T-helper 2 cell (primary cell): ENCODE measurements at places on chromosomes 2 and 18.

DNA sequence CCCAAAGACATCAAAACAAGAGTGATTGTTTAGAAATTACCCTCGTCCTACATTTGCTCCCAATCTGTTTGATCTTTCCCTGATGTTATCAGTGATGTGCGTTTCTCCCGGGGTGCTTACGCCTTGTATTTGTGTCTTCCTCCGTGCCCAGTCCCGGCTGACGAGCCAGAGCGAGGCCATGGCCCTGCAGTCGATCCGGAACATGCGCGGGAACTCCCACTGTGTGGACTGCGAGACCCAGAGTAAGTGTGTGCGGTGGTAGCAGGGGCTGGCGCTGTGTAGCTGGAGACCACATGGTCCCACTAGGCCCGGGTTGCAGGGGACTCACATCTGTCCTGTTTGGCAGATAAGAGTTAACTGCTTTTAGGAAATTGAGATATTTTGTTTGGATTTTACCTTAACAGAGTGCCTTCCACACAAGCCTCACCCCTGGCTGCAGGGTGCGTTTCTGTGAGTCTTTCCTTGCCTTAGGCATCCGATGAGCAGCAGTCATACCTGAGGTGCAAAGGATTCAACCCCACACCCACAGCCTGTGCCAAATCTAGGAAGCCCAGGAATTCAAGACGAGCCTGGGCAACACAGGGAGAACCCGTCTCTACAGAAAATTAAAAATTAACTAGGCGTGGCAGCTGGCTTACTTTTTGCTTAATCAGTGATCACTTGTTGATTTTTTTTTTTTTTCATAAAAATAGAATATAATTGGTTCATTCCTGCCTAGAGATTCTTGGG lies 127.4 kb downstream of the GBX2 start:
- no peak for DNase-seq

GRCh38 chr18:45054636-45055035 lies 373.9 kb downstream of the SETBP1 start:
- DNase-seq: no peak

DNA sequence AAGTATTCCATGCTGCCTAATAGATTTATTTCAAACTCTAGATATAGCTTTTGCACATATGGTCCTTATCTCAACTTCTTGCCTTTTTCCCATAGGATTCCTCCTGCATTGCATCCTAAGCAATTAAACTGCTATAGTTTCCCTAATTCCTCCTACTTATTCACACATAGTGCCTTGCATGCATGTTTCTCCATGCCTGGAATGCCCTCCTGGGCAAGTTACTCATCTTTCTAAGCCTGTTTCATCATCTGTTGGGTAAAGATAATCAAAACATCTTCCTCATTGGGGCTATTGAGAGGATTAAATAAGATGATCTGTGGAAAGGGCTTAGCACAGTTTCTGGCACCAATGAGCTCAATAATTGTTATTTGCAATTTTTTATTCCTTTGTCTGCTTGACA lies 726.5 kb downstream of the SLC4A3 start:
- no peak for DNase-seq

GRCh38 chr18:38520786-38521185 lies 955.2 kb upstream of the CELF4 start:
- no peak for DNase-seq

DNA sequence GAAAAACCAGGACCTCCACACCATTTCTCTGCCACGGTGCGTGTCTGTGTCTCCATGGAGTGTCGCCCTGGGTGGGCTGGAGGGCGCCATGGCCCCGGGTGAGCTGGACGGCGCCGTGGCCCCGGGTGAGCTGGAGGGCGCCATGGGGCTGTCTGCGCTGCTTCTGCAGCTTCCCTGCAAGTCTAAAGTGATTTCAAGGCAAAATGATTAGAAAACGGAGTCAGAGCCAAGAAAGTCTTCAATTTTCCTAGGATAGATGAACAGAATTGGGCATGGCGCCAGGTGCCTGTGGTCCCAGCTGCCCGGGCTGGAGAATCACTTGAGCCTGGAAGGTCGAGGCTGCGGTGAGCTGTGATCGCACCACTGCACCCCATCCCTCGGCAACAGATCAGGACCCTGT lies 27.7 kb upstream of the NFATC1 start:
- no peak for DNase-seq

DNA sequence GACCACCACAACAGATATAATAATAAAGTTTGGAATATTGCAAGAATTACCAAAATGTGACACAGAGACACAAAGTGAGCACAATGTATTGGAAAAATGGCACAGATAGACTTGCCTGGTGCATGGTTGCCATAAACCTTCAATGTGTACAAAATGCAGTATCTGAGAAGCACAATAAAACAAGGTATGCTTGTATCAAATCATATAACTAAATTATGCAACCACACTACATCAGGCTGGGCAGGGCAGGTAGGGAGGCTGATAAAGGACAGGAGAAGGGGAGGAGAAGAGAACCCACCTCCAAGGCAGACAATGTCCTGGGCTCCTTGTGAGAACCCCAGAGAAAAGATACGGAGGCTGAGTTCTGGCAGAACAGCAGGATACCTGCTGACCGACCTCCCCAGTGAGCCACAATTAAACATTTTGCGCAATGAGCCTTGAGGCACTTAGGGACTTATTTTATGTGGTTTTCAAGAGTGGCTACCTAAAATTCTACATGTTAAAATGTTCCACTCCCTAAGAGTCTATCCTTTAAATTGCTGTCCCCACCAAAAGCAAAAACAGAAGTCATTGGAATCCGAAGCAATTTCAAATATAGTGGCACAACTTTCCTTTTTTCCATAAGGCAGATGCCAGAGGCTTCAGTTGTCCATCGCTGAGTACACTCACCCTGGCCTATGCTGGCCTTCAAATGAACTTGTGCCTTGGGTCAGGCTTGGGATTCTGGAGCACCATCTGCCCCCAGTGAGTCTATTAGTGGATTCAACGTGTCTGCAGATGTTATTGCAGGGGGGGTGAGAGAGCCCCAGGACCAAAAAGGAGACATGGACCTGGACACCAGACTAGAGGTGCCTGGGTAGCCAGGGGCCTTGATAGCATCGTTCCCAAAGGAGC lies 16.8 kb downstream of the WDFY1 start:
- DNase-seq: no peak

DNA sequence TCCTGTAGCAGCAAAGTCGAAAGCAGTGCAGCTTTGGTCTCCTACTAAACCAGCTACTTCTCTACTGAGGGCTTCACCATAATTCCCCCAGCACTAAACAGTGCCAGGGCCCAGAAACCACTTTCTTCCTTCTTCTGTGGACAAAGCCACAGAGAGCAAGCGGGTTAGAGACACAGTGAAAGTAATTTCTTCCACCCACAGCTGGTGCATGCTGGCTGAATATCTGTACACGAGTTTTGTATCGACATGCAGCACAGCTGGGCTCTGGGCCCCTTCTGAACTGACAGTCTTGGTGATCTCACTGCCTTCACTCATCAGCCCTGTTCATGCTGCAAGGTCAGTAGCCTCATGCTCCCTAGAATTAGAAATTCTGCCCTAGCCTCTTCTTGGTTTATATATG lies 74.0 kb upstream of the SULT1C3 start:
- DNase-seq: no peak

GRCh38 chr2:102506743-102507142 lies 33.7 kb downstream of the SLC9A4 start:
- DNase-seq: no peak

- peak; percentile 98 for DNase-seq
These were observed 547.0 kb upstream of the ACVR2A start for GRCh38 chr2:147297820-147298219.

DNA sequence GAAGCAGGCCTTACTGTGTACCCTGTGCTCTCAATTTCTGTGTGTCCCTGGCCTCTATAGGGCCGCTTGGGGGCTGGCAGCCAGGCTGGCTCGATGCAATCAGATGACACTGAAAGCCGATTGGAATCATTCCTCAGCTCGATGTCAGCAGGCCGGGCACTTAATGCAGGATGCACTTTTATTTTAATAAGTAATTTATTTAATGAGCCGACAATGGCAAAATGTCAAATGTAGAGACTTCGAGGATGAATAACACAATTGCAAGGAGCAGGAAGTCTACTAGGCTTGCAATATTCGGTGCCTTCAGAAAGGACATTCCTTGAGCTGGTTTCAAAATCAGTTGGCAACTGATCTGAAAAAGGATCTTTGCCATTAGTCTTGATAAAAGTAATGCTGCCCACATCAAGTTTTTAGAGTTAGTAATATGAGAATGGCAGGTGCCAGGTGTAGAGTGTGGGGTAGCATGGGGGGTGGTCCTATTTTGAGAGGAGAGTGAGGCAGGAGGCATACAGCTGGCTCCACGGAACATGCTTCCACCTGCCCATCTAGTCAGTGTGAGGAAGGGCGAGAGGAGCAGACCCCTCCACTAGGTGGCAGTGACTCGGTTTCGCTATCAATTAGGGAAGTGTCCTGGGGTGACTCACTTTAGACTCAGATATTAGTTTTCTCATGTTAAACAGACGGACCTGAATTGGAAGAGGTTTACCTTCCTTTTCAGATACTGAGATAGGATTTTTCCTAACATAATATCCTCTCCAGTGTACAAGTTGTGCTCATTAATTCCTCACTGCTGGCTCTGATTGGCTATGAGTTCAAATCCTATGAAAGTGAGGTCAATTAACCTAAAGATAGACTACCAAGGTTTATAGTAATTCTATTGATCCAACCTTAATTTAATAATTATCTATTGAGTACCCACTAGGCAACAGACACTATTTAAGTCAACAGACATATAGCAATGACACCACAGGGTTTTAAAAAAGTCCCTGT lies 80.9 kb downstream of the NABP1 start:
- peak; percentile 2 for DNase-seq

DNA sequence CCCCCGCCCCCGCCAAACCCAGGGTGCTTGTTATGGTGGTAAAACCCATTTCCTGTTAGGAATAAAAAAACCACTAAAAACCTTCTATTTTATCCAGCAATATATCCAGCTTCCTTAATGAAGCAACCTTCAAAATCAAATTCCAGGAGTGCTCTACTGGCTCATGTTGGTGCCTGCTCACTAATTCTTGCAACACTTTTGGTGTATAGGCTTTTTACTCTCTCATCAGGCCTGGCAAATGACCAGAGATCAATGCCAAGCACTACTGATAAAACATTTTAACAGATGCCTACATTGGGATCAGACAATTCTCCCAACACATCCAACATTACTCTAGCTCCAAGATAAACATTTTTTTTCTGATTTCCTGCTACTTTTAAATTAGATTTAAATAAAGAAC lies 312.4 kb downstream of the KCNJ3 start:
- DNase-seq: no peak

GRCh38 chr2:190908532-190908931 lies 27.9 kb downstream of the GLS start:
- no peak for DNase-seq

DNA sequence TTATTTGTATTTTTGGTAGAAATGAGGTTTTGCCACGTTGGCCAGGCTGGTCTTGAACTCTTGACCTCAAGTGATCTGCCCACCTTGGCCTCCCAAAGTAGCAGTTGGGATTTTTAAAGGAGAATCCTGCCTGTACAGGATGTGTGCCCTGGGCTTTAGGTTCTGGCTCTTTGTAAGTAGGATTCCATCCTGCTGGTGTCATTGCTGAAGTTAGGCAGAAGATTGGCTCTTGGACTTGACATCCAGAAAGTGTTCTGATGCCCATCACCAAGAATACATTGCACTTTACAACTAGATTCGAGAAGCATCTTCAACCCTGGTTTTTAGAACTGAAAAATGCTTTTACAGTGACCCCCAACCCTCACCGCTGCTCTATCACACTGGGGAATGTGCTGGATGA lies 4.4 kb upstream of the TWIST2 start:
- DNase-seq: no peak

GRCh38 chr2:73004466-73004865 lies 67.0 kb downstream of the SFXN5 start:
- no peak for DNase-seq

DNA sequence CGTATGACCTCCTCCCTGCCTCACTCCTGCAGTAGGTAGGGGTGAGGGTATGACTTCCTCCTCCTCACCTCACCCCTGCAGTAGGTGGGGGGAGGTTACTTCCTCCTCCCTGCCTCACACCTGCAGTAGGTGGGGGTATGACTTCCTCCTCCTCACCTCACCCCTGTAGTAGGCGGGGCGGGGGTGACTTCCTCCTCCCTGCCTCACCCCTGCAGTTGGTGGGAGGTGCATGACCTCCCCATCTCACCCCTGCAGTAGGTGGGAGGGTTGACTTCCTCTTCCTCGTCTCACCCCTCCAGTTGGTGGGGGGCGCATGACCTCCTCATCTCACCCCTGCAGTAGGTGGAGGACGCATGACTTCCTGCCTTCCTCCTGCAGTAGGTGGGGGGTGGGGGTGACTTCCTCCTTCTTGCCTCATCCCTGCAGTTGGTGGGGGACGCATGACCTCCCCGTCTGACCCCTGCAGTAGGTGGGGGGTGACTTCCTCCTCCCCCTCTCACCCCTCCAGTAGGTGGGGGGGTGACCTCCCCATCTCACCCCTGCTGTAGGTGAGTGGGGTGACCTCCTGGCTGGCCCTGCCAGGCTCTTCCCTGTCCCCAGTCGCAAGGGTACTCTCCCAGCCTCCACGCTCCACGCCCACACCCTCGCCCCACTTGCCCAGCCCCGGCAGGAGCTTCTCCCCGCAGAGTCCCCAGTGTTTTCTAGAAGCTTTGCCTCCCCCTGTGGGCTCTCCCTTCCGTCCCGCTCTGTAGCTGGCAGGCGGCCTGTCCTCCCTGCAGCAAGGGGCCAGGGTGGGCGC lies 39.3 kb downstream of the TSHZ1 start:
- DNase-seq: no peak

- DNase-seq: no peak
These were observed 2156.1 kb upstream of the CELF4 start for GRCh38 chr18:39721712-39722111.

DNA sequence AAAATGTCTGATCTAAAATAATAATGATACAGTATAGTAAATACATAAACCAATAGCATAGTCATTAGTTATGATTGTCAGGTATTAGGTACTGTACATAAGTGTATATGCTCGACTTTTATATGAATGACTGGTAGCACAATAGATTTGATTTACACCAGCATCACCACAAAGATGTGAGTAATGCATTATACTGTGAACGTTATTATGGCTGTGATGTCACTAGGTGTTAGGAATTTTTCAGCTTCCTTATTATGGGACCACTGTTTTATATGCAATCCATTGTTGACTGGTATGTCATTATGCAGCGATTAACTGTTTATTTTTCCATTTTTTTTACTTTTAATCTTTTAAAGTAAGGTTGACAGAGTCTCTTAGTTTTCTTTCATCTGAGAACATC lies 23.7 kb downstream of the ATP9B start:
- DNase-seq: no peak
